ENCODE measurements at places on chromosomes 7 and 10.

DNA sequence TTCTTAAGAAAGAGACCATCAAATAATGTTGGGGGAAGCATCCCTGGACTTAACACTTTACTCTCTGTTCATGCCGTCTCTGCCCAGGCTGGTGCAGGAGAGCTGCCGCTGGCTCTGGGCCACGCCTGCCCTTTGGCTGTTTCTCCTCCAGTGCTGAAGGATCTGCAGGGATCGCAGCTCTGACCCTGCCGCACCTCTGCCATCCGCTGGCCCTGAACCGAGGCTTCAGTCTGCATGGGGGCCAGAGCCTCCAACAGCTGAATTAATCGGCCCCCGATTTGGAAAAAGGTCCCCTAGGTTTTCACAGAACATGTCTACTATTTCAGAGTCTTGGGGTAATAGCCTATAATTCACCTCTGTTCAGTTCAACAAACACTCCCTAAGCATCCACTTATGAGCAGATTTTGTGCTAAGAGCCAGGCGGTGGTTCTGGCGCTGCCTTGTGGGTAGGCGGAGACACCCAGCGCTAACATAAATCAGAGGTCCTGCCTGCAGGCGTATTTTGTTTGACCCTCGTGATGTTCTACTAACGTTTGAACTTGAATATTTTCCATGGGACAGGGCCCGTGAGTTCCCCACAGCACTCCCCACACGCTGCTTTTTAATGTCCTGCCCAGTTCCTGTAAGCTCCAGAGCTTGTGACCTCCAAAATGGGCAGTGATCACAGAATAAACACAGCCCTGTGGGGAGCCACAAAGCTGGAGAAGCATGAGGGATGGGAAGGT lies 99.0 kb downstream of the DYNC2I1 start:
- DNase-seq = no peak

- no peak for DNase-seq
Measured at GRCh38 chr7:46407125-46407524, 486.1 kb upstream of the IGFBP3 start.

DNA sequence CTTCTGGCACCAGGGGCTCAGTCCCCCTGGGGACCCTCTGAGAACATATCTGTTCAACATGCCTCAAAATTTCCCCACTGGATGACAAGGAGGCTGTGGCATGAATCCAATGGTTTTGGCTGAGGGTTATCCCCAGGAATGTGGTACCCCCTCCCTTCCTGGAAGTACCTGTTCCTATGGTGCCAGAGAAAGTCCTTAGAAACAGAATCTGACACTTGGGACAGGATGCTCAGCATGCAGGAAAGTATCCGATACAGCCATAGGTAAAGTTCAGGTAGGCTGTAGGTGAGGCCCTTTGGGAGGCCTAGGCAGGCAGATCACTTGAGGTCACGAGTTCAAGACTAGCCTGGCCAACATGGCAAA lies 42.7 kb upstream of the A1CF start:
- no peak for DNase-seq

GRCh38 chr7:105688617-105689016 lies 107.3 kb upstream of the EFCAB10 start:
- DNase-seq = no peak

GRCh38 chr10:129965425-129965808 lies 1.3 kb upstream of the EBF3 start:
- no peak for DNase-seq

DNA sequence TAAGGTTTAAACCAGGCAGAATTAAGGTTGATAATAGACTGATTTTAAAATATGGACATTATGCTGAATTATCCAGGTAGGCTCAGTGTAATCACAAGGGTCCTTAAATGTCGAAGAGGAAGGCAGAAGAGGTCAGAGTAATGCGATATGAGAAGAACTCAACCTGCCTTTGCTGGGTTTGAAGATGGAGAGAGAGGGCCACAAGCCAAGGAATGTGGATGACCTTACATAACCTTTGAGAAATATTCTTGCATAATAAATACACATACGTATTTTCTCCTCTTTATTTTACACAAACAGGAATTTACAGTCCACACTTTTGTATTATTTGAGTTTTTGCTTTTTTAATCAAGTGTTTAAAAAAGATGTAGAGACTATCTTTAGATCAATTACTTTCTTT lies 88.5 kb downstream of the ST7 start:
- no peak for DNase-seq

DNA sequence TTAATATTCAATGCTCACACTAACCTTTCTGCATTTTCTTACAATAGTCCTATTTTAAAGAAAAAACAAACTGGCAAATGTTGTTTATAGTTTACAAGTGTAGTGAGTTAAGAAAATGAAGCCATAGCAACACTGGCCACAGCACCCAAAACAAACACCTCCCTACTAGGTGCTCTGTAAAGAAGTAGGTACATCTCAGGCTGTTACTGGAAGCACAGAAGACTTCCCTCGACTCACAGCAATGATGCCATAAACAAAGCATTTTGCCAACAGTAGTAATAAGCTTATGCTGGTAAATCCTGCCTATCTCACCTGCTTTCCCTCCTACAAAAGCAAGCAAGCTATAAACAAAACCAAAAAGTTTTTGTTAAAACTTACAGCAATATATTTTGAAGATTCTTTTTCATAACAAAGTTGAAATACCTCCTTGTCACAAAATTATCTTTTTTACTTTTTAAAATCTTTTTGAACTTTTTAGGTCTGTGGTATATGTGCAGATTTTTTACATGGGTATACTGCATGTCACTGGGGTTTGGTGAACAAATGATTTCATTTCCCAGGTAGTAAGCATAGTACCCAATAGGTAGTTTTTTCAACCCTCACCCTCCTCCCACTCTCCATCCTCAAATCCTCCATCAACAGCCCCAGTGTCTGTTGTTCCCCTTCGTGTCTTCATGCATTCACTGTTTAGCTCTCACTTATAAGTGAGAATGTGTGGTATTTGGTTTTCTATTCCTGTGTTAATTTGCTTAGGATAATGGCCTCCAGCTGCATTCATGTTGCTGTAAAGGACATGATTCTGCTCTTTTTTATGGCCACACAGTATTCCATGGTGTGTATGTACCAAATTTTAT lies 28.4 kb downstream of the COA1 start:
- no peak for DNase-seq

DNA sequence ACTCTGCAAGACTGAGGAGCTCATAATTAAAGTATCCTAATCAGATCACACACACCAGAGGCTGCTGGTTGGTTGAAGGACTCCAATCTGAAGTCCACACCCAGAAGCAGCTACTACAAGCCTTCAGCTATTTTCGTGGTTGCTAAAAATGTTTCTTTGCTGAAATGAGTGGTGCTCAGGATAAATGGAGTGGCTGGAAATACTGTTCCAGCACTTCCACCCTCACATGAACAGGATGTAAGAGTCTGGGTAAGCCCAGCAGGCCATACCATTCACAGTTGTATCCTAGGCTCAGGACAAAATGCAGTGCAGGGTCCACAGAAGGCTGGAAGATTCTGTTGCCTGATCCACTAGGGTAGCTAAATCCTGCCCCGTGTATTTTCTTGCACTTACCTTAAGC lies 34.1 kb downstream of the AFAP1L2 start:
- no peak for DNase-seq

DNA sequence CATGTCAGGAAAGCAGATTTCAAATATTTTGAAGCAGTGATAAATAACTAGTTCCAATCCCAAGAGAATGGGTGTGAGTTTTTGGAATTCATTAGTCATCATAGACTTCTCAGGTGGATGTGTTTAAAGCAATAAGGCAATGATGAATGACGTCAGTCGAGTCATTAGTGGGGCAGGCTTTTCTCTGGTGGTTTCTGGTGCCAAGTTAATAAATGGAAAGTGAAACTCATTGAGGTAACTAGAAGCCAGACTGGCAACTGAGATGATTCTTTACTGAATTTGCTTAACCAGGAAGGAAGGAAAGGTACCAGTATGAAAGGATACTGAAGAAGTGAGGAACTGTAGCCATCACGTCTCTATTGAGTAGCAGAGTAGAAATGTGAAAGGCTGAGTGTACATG lies 311.0 kb downstream of the GPAM start:
- no peak for DNase-seq

DNA sequence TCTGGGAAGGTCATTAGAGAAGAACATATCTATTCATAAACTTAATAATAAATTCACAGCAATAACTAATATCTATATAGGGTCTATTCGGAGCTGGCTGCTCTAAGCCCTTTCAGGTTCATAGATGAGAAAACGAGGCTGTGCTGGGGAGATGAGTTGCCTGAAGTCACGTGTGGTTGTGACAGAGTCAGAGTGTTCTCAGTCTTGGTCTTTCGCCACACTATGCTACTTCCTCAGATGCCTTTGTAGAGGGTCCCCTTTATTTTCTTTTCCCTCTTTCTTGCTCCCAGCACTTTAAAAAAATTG lies 43.7 kb upstream of the FAM180A start:
- no peak for DNase-seq

GRCh38 chr10:45461034-45461433 lies 87.0 kb downstream of the ALOX5 start:
- DNase-seq = no peak

- peak; percentile 55 for DNase-seq
Measured at GRCh38 chr10:110629680-110630191, 14.4 kb upstream of the RBM20 start.

GRCh38 chr10:49408519-49409306 lies 12.8 kb upstream of the DRGX start:
- DNase-seq = peak; percentile 19

DNA sequence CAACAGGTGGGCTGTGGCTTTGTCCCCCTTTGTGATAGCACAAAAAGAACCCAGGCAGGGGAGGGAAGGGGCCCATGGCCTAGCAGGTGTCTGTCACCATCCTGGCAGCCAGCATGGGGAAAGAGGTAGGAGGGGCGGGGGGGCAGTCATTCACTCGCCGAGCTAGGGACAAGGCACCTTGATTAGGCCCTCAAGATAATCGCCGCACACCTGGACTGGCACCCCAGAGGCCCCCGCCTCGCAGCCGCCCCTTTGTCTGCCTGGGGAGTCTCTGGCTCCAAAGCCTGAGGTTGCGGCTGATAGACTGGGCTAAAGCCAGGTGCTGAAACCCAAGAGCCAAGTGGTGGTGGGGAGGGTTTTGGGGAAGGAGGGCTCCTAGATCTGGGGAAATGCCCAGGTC lies 151.2 kb upstream of the PCBD1 start:
- DNase-seq = no peak

DNA sequence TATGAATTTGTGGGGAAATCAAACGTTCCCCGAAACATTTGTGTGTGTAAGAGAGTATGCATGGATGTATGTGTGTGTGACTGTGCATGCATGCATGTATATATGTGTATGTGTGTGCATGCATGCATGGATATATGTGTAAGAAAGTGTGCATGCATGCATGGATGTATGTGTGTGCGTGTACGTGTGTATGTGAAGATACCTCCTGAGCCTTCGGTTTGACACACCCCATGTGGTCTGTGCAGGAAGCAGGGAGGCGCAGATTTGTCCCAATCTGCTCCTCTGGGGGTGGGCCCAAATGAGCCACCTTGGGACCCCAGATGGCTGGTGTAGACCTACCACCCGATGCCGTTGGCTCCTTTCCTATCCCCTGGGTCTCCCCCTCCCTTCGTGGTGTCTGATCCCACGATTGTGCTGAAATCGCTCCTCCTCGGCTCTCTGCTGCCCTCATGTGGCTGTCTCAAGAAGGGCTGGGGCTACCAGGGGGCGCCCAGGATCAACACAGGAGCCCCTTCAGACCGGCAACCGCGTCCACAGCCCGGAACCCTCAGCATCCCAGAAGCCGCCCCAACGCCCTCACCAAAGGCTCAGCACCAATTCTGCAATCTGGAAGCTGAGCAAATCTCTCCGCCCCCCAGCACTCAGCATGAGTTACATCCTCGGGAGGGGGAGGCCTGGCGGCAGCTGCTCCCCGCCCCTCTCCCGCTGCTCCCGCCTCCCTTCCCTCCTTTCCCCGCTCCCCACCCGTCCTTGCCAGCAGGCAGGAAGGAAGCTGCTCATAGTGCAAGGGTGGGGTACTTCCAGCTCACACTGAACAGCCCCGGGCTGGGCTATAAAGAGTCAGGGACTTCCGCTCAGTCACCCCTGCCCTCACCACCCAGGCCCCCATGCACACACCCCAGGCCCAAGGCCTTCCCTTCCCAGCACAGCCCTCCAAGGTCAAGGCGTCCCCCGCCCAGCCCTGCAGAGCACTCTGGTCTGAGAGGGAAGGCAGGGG lies 2.3 kb upstream of the NOS3 start:
- DNase-seq = peak; percentile 36

DNA sequence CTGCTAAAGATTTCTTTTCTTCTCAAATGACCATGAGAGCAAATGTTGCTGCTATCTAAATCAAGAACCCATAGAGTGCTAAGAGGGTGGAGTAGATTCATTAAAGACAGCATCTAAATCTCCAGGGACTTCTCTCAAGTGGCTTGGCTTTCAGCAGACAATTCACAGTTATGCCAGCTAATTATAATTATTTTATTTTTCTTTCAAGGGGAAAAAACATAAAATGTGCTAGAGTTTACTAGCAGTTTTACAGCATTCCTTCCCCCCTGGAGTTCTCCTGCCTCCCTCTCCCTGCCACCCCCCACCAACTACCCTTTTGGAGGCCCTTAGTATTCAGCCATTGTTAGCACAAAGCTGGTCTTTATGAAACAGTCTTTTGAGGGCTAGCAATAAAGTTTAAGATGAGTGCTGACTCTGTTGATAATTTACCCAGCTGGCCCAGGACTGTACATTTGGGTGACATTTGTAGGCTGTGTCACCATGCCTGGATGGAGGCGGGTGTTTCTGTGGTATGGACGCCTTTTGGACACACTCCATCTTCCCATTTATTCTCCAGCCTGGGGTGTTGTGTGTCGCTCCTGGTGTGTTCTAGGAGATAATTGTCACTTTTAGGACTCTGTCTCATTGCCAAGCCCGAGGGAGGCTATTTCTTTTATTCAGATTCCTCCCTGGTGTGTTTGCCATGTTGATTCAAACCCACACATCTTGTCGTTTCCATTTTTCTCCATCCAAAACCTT lies 160.2 kb downstream of the CREB5 start:
- no peak for DNase-seq

GRCh38 chr10:82335831-82336230 lies 460.8 kb downstream of the NRG3 start:
- no peak for DNase-seq

DNA sequence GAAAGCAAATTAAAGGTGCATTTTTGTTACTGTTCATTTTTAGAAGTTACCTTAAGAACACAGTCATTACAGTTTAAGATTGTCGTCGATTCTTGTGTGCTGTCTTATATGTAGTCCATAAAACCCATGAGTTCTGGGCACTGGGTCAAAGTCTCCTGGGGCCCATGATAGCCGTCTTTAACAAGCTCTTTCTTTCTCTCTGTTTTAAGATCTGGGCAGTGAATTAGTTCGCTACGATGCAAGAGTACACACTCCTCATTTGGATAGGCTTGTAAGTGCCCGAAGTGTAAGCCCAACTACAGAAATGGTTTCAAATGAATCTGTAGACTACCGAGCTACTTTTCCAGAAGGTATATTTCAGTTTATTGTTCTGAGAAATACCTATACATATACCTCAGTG lies 90.7 kb upstream of the CAPZA2 start:
- no peak for DNase-seq

DNA sequence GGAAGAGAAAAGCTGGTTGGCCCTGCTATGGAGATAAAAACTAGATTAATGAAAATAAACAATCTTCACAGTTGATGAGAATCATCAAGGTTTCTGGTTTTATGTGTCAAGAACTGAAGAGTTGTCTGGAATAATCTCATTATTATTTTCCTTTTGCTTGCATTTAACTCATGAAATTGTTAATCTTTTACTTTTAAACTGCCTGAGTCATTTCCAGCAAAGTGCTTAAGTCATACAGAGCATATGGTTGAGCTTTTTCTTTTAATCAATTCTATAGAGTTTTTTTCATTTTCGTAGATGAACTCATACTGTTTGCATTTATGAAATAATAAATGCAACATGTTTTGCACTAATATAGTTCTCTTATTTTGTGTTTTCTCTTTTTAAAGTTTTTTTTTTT lies 747.9 kb downstream of the NXPH1 start:
- no peak for DNase-seq

GRCh38 chr10:88800152-88801125 lies 2.1 kb upstream of the LIPM start:
- peak; percentile 77 for DNase-seq

All from cardiac fibroblast (primary cell).